ENCODE measurements at places on chromosomes 5 and 9.

DNA sequence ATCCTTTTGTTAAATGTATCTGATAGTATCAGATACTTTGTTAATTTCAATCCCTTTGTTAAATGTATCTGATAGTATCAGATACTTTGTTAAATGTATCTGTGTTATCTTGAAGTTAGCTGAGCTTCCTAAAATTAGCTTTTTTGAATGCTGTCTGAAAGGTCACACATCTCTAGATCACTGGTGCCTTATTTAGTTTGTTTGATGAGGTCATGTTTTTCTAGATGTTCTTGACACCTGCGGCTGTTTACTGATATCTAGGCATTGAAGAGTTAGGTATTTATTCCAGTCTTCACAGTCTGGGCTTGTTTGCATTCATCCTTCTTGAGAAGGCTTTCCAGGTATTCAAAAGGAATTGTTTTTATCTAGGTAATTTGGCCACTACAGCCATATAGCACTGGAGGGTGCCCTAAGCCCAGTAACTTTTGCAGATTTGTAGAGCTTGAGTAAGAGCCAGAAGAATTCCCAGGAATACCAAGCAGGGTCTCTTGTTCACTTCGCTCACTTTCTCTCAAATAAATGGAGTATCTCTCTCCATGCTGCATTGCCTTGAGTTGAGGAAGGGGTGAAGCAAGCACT lies 435.4 kb upstream of the GRAMD2B start:
- DNase-seq: no peak

DNA sequence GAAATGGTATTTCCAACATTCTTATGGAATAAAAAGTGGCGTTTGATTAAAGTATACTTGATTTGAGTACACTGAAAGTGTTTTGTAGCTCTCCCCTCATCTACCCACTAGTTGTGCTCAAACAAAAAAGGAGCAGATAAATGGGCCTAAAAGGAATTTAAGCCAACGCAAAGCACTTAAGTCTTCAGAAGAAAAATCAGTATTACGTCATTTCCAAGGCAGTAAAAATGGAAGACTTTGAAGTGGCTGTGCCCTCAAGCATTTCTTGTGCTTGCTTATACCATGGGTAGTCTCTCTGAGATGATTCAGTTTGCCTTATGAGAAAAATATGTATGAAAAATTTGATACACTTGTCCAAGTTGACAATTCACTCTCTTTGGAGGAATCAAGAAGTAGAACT lies 279.9 kb upstream of the CD180 start:
- DNase-seq: no peak

DNA sequence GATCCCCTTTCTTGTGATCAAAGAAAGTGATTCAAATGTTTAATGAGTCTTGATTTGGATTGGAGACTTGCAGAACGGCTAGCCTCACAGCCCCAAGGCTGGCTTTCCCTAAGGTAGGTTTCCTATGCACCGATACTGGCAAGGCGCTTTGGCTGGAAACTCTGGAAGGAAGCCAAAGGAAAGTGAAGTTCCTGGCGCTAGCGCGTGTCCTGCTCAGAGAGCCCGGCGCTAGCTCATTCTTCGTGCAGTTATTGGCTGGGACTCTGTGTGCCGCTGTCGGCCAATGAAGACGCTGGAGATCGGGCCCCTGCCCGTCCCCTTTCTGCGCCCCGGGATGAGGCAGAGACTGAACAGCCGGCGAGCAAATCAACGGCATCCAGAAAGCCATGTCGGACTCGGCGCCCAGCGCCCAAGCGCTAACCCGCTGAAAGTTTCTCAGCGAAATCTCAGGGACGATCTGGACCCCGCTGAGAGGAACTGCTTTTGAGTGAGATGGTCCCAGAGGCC lies at the start of gene PCDHGC3:
Gene PCDHGC3, plus strand, starts transcription at position 342 of the 507 bp plus-strand sequence. Its CDS starts 151 bp downstream, at position 493.
- peak; percentile 50 for DNase-seq

GRCh38 chr9:135151757-135152613 lies 64.5 kb downstream of the OLFM1 start:
- no peak for DNase-seq

- no peak for DNase-seq
Observed at GRCh38 chr9:127927988-127928675, 2.4 kb downstream of the PIP5KL1 start.

DNA sequence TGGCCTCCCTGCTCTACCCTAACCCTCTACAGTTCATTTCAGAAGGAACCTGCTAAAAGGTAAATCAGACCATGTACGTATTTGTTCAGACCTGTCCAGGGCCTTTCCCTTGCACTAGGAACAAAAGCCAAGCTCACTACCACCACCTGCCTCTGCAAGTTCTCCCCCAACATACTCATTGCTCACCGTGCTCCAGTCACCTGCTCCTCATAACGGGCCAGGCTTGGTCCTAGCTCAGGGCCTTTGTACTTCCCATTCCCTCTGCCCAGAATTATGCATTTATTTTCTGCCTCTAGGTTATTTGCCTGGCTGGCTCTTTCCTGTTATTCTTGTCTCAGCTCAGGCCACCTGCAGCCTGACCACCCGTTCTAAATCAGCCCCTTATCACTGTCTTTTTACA lies 4.8 kb upstream of the FGF1 start:
- no peak for DNase-seq

DNA sequence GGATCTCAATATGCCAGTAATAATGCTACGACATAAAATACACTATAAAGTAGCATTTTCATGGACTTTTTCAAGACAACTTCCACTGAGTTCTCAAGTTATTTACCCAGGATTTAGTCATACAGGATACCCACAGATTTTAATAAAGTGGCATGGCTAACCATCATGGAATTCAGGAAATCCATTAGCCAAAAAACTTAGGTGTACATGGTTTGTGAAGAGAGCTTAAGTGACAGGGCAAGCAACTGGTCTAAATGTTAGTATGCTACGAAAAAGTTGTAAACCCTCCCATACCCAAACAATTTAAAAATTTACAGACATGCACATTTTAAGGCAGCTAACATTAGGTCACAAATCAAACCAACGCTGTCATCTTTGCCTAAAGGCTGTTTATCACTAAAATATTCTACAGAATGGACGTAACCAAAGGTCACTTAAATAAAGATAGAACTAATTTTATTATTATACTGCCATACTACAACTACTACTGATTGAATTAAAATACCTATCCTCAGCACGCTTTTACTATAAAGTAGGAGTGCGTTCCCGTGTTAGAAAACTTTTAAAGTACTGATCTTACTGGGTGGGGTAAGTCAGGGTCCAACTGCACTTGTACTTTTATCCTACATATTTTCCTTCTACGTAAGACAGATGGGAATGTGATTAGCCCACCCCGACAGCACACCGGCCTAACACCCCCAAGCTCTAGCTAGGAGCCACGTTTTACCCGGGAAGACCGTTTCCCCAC lies 1.1 kb downstream of the UBTD2 start:
- no peak for DNase-seq

DNA sequence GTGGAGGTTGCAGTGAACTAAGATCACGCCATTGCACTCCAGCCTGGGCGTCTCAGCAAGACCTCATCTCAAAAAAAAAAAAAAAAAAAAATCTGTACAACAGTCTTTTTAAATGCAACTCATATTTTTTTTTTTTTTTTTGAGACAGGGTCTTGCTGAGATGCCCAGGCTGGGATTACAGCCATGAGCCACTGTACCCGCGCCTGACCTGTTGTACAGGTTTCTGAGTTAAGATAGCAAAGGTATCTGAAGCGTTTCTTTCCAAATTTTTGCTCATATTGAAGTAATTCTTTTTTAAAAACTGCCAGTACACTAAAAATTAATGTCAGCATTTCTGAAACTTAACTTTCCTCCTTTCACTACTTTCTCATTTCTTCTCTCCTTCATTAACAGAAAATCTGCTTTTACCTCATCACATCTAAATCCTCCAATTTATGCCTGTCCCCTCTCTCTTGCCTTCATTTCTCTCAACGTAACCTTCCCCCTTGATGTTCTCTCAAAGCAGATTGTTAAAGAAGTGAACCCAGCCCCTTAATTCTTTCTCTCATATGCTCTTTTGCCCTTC lies 3.3 kb upstream of the SNX24 start:
- no peak for DNase-seq

GRCh38 chr5:149141957-149142851 lies 911 bp downstream of the ABLIM3 start:
- no peak for DNase-seq

DNA sequence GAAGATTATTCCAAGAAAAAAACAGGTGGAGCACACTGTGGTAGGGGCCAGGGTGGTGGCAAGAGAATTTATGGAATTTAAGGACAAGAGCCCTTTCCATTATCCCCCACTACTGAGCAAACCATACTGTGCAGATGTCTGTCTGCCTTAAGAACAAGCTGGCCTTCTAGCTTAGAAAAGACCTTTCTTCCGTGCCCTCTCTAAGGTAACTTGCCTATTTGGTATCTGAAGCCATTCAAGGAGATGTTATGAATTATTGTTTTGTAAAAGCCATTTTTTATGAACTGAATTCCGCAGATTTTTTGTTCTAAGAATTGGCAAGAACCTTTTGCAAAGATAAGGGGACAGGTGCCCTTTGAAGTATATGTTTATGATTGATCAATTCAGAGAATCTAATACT lies 20.9 kb downstream of the GRAMD2B start:
- no peak for DNase-seq

DNA sequence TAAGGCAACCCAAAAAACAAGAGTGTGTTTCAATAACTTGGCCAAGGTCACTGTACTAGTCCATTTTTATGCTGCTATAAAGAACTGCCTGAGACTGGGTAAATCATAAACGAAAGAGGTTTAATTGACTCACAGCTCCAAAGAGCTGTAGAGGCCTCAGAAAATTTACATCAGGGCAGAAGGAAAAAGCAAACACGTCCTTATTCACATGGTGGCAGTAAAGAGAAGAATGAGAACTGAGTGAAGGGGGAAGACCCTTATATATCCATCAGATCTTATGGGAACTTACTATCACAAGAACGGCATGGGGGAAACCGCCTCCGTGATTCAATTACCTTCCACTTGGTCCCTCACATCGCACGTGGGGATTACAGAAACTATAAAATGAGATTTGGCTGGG lies 64.3 kb upstream of the CAMK4 start:
- no peak for DNase-seq

GRCh38 chr5:26761045-26761444 lies 277.3 kb downstream of the CDH9 start:
- DNase-seq: peak; percentile 64

DNA sequence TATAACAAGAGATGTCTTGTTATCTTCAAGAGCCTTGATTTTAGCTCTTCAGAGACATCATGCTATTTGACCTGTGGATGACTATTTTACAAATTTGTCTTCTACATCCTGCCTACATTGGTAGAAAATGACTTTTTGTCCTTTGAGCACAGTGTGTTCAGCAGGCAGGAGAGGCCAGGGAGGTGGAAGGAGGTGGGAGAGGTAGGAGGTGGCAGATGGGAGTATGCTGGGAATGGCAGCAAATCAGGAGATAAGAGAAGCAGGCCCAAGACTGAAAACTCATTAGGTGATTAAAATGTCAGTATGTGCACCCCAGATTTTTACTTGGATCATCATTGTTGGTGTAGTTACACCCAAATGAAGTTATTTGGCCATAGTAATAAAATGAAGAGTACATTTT lies 44.1 kb downstream of the PTPN3 start:
- DNase-seq: no peak

DNA sequence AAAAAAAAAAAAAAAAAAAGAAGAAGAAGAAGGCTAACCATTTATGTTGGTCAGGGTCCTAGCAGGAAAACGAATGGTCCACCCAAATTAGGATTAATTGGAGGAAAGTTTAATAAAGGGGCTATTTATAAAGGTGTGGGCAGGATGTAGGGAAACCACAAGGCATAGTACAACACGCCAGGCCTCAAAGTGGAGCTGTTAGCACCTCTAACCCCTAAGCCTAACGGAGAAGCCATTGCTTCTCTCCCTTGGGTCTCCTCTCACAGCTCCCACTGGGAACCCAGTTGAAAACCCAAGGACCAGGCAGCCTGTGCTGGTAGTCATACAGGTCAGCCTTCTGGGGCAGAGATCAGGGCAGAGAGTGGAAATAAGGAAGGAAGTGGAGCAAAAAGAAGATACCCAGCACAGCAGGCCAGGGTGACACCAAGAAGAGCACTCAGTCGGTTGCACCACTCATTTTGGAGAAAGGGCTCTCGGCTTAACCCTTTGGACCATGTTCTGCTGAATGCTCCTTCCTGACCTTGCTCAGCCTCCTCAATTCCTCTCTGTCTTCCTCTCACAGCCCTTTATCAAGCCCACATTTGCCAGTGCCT lies 8.8 kb upstream of the GLIPR2 start:
- no peak for DNase-seq

DNA sequence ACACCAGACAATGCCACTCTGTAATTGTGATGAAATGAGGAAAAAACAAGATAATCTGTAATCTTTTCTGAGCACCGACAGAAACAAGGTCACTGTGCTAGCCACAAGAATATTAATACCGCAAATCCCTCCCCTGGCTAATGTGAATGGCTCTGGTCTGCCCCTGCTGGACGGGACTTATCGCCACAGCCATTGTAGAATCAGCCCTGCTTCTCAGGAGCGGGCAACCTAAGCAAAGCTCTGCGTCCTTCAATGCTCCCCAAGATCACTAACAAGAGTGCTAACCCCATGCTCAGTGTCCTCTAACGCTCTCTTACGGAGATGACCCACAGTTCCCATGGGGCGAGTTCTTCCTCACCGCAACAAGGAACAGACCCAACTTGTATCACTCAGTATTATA lies 42.7 kb downstream of the OR2V1 start:
- DNase-seq: no peak

- no peak for DNase-seq
Observed at GRCh38 chr5:137624786-137625349, 111.0 kb downstream of the KLHL3 start.

DNA sequence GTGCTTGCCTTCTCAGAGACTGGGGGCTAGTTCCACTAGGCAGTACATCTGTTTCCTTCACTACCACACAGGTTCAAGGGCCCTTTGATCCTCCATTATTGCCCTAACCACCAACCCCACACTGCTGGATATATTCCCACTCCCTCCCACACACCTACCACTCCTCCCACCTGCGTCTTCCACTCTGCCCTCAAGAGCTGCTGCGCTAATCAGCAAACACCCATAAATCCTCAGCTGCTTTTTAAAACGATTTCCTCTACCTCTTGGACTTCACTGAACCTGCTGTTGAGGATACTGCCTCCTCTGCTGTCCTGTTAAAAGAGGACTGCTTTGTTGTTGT lies 120.9 kb downstream of the MAPKAP1 start:
- DNase-seq: peak; percentile 93

- no peak for DNase-seq
Observed at GRCh38 chr5:127061537-127061936, 11.8 kb downstream of the C5orf63 start.

DNA sequence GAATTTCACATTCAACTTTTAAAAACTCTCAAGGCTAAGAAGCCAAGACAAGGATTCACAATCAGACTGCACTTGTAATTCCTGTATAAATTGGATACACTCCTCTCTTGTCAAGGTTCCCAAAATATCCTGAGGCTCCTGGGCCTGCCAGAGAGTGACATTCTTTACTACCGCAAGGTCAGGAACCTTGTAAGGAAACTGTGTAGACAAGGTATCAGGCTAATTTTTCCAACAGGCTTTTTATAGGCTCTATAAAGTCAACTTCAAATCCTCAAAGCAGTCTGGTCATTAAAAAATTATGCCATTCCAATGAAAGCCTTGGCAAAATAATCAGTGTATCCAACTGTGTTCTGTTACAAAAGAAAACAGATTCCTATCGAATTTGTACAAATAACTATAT lies 15.5 kb upstream of the PAIP1 start:
- no peak for DNase-seq

Measured in NCI-H524 treated with DMSO at 0.1 percent for 48 hours (cell line).